Left lung (tissue), 14 donors: ENCODE measurements at places on chromosomes 6 and 20. TPM values are rescaled to one million over a fixed set of nuclear protein-coding genes. Genes with fewer than 3 reads are reported as not detected.

GRCh38 chr6:121302882-121303281, 31.4 kb downstream of the TBC1D32 start:
- no peaks in the 10 kb centered on the region for H3K36me3 ChIP-seq
- no peak overlapping the region for H3K27ac ChIP-seq
- no peaks in the 10 kb centered on the region for H3K27me3 ChIP-seq
- H3K4me1 ChIP-seq = no peaks in the 10 kb centered on the region

CAP2 gene
- total RNA-seq = 6.5 TPM

DNA sequence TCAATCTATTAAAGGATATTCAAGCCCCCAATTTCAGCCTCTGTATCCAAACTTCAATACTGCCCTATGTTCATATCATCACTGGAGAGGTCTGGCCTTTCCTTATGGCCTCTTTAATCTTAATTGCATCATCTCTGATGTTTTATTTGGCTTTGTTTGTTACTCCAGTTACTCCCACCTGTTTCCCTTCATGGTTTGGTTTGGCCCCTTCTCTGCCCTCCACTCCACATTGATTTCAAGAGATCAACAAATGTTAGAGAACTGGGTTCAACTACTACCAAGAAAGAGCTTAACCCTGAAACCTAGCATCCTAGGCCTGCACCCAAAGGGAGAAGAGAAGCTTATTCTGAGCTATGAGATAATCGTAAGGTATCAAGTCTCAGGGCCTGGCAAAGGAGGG, 221.6 kb downstream of the LAMA2 start:
- DNase-seq = no peak
- H3K36me3 ChIP-seq = no peaks in the 10 kb centered on the region
- no peaks in the 10 kb centered on the region for H3K4me1 ChIP-seq

GRCh38 chr20:17822540-17823408, 123.0 kb downstream of the BANF2 start:
- H3K36me3 ChIP-seq = no peaks in the 10 kb centered on the region
- no peaks in the 10 kb centered on the region for H3K27me3 ChIP-seq
- no peak for DNase-seq
- no peak overlapping the region for H3K4me3 ChIP-seq

DNA sequence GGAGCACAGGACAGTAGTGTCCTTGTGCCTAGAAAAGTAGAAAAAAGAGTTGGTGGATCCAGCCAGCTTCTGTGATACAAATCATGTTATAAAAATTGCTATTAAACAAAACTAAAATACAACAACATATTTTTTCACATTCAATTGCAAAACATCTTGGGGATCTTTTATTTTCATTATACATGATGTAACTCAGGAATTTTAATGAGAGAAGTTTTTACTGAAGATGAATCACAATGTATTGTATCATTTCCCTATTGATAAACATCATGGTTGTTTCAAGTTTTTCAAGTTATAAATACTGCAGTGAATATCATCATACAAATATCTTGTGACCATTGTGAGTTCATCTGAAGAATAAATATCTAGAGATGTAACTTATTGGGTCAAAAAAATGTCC, 608.0 kb downstream of the PHF3 start:
- H3K36me3 ChIP-seq = no peaks in the 10 kb centered on the region
- no peaks in the 10 kb centered on the region for H3K4me1 ChIP-seq
- no peak for DNase-seq
- no peaks in the 10 kb centered on the region for H3K27me3 ChIP-seq
- H3K4me3 ChIP-seq = no peak overlapping the region

KHDC1L gene
- total RNA-seq = not detected
